Osteoblast (primary cell): ENCODE measurements at places on chromosomes 3 and 15. TPM values are rescaled to one million over a fixed set of nuclear protein-coding genes. Genes with fewer than 3 reads are reported as not detected.

GRCh38 chr3:126050050-126050392, 33.9 kb downstream of the SLC41A3 start:
- H3K4me3 ChIP-seq, result no peak overlapping the region
- no peaks in the 10 kb centered on the region for H3K27me3 ChIP-seq
- no peak overlapping the region for H3K27ac ChIP-seq
- H3K36me3 ChIP-seq, result no peaks in the 10 kb centered on the region
- DNase-seq, result peak; percentile 49
- no peaks in the 10 kb centered on the region for H3K4me1 ChIP-seq

Gene DZIP3
- total RNA-seq, result 12.3 and 12.4 TPM in 2 replicates

DNA sequence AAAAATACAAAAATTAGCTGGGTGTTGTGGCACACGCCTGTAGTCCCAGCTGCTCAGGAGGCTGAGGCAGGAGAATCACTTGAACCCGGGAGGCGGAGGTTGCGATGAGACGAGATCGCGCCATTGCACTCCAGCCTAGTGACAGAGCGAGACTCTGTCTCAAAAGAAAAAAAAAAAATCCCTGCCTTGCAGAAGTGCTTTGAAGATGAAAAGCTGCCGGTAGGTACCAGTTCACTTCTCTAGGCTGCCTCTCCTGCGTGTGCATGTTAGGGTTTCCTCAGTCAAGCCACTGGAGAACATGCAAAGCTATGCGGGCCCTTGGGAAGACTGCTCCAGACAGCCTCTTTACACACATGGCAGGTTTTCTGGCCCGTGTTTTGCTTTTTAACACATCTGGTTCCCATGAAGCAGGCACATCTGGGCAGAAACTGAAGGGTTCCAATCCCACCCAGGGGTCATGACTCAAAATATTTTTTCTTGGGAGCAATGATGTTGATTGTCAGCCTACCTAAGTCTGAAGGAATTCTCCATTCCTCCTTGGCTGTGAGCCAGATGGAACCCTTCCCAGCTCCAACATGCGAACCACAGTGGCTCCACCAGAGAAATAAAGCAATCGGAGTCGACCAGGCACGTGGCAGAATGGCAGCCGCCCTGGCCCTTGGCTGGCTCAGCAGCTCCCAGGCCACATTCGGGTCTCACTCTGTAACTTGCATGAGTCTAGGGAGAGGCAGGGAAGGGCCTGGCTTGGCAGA, 29.6 kb downstream of the MGLL start:
- DNase-seq, result peak; percentile 92
- H3K27me3 ChIP-seq, result no peaks in the 10 kb centered on the region
- no peaks in the 10 kb centered on the region for H3K36me3 ChIP-seq
- no peak overlapping the region for H3K4me3 ChIP-seq

Gene CKMT1B
- not detected in 2 replicates for total RNA-seq

GRCh38 chr3:197256836-197257444, 41.5 kb downstream of the DLG1 start:
- peak overlapping the region; percentile 34 for H3K27ac ChIP-seq
- H3K4me3 ChIP-seq, result no peak overlapping the region
- peaks cover 11% of the 10 kb centered on the region for H3K4me1 ChIP-seq
- no peaks in the 10 kb centered on the region for H3K27me3 ChIP-seq

GRCh38 chr3:263393-263792, 66.8 kb downstream of the CHL1 start:
- H3K27me3 ChIP-seq, result no peaks in the 10 kb centered on the region
- no peak overlapping the region for H3K4me3 ChIP-seq
- no peaks in the 10 kb centered on the region for H3K36me3 ChIP-seq
- no peaks in the 10 kb centered on the region for H3K4me1 ChIP-seq

GRCh38 chr3:182671541-182671940, 121.8 kb upstream of the ATP11B start:
- H3K4me1 ChIP-seq, result no peaks in the 10 kb centered on the region
- H3K27me3 ChIP-seq, result no peaks in the 10 kb centered on the region
- DNase-seq, result no peak
- no peak overlapping the region for H3K4me3 ChIP-seq

DNA sequence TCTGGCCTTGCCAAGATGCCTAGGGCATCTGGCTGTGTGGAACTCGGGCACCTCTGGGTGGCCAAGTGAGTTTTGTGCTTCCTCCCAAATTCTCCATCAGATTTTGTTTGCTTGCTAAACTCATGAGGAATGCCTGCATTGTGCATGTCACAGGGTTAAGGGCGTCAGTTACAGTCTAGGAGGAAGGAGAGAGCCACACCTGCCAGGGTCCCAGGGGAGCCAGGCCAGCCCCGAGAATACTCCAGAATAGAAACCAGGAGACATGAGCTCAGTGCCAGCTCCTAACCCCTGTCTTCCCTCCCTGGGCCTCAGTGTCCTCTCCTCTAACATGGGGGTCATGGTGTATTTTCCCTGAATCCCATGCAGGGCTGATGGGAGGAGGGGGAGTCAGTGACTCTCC, 22.0 kb upstream of the SKOR1 start:
- no peaks in the 10 kb centered on the region for H3K4me1 ChIP-seq
- no peaks in the 10 kb centered on the region for H3K36me3 ChIP-seq
- no peak overlapping the region for H3K4me3 ChIP-seq
- H3K27me3 ChIP-seq, result no peaks in the 10 kb centered on the region
- H3K27ac ChIP-seq, result no peak overlapping the region

Gene FOXL2NB
- 0.36 TPM in 1 of 2 replicates, not detected in the other for total RNA-seq

DNA sequence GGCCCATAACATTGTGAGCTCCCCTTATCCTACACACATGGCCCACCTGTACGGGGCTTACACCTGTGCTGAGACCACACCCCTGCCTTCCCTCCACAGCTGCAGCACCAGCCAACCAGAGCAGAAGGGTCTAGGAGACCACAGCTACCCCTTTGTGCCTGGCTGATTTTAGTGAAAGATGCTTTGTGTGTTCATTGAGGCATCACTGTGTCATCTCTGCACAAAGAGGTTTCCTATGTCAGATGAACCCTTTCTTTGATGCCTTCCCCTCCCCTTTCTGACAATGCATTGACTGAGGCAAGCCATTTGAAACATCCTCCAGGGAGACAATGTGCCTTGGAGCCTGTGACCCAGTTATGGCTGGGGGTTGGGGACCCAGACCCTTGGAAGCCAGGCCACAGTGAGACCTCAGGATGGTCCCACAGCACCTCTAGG, 54.9 kb upstream of the SLC7A14 start:
- no peaks in the 10 kb centered on the region for H3K4me1 ChIP-seq
- H3K27ac ChIP-seq, result no peak overlapping the region
- no peaks in the 10 kb centered on the region for H3K36me3 ChIP-seq
- H3K27me3 ChIP-seq, result no peaks in the 10 kb centered on the region

GRCh38 chr15:79689030-79689429, 207.8 kb downstream of the MTHFS start:
- H3K4me3 ChIP-seq, result no peak overlapping the region
- H3K27me3 ChIP-seq, result no peaks in the 10 kb centered on the region
- no peak overlapping the region for H3K27ac ChIP-seq
- no peaks in the 10 kb centered on the region for H3K4me1 ChIP-seq
- H3K36me3 ChIP-seq, result no peaks in the 10 kb centered on the region

- H3K4me3 ChIP-seq, result no peak overlapping the region
- H3K4me1 ChIP-seq, result peaks cover 62% of the 10 kb centered on the region
- peak overlapping the region; percentile 95 for H3K27ac ChIP-seq
- H3K36me3 ChIP-seq, result peaks cover 5% of the 10 kb centered on the region
- no peak for DNase-seq
Measured at GRCh38 chr15:59304034-59304795, 68.5 kb downstream of the MYO1E start.

Gene CFAP100
- total RNA-seq, result not detected in 2 replicates

Gene ZNF860
- 0.59 and 0.72 TPM in 2 replicates for total RNA-seq

Gene PLCH1
- under 0.01 and 0.36 TPM in 2 replicates for total RNA-seq

GRCh38 chr15:38810686-38811085, 246.1 kb upstream of the RASGRP1 start:
- no peaks in the 10 kb centered on the region for H3K27me3 ChIP-seq
- no peak overlapping the region for H3K4me3 ChIP-seq
- no peak for DNase-seq
- H3K27ac ChIP-seq, result no peak overlapping the region

- no peaks in the 10 kb centered on the region for H3K36me3 ChIP-seq
- H3K4me3 ChIP-seq, result no peak overlapping the region
- DNase-seq, result no peak
Measured at GRCh38 chr15:39205081-39205480, 375.8 kb upstream of the THBS1 start.

Gene LNP1
- total RNA-seq, result 2.9 and 3.2 TPM in 2 replicates

Gene SEC11A
- 200 and 202 TPM in 2 replicates for total RNA-seq

- H3K4me3 ChIP-seq, result no peak overlapping the region
- H3K4me1 ChIP-seq, result peaks cover 14% of the 10 kb centered on the region
- DNase-seq, result no peak
- no peak overlapping the region for H3K27ac ChIP-seq
- no peaks in the 10 kb centered on the region for H3K27me3 ChIP-seq
Measured at GRCh38 chr3:56975567-56975966, 84.9 kb upstream of the SPATA12 start.

- DNase-seq, result no peak
- H3K27me3 ChIP-seq, result no peaks in the 10 kb centered on the region
- H3K36me3 ChIP-seq, result no peaks in the 10 kb centered on the region
- H3K27ac ChIP-seq, result no peak overlapping the region
- no peak overlapping the region for H3K4me3 ChIP-seq
Measured at GRCh38 chr3:127796831-127797150, 25.5 kb downstream of the MGLL start.

- no peak overlapping the region for H3K4me3 ChIP-seq
- H3K4me1 ChIP-seq, result no peaks in the 10 kb centered on the region
- H3K36me3 ChIP-seq, result no peaks in the 10 kb centered on the region
- no peak overlapping the region for H3K27ac ChIP-seq
Measured at GRCh38 chr15:61173899-61174689, 55.0 kb downstream of the RORA start.

DNA sequence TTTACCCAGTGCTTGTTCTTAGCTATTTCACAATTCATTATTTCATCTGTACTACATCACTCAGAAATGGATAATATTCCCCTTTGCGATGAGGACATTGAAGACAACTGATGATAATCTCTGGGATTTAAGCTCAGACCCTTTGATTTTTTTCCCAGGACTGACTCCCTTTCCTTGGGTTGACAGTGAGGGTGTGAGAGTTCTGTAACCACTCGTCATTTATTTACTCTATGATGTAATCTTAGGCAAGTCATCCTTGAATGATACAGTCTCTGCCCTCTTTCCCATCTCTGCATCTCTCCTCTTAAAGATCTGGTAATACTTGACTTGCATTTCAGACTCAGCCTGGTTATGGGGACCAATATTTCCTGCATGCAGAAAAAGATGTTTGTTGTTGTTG, 1041.7 kb downstream of the AGBL1 start:
- H3K27me3 ChIP-seq, result no peaks in the 10 kb centered on the region
- no peak for DNase-seq
- H3K27ac ChIP-seq, result no peak overlapping the region
- H3K4me1 ChIP-seq, result no peaks in the 10 kb centered on the region
- no peak overlapping the region for H3K4me3 ChIP-seq

DNA sequence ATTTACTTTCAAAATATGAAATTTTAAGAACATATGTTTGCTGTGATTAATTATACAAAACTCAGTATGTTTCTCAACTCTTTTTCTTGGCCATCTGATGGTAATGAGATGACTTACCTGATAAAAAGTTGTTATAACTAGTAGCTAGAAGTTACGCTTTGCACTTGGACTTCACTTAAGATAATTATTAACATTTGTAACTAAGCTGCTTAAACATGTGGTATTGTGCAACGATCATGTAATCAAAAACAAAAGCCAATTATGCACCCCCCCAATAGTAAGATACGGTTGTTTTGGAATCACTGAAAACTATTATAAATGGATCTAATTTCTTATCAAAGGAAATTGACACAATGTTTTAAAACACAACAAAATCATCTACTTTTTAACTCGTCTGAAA, 342.9 kb downstream of the CNTN3 start:
- no peaks in the 10 kb centered on the region for H3K36me3 ChIP-seq
- H3K4me1 ChIP-seq, result no peaks in the 10 kb centered on the region
- no peak overlapping the region for H3K27ac ChIP-seq
- no peak for DNase-seq

Gene GRIP2
- total RNA-seq, result under 0.01 and 1.4 TPM in 2 replicates

GRCh38 chr15:100516643-100517512, 11.9 kb downstream of the CERS3 start:
- H3K4me3 ChIP-seq, result no peak overlapping the region
- no peaks in the 10 kb centered on the region for H3K4me1 ChIP-seq
- H3K36me3 ChIP-seq, result no peaks in the 10 kb centered on the region
- DNase-seq, result peak; percentile 57

Gene DUOXA1
- total RNA-seq, result 0.29 and 0.36 TPM in 2 replicates

DNA sequence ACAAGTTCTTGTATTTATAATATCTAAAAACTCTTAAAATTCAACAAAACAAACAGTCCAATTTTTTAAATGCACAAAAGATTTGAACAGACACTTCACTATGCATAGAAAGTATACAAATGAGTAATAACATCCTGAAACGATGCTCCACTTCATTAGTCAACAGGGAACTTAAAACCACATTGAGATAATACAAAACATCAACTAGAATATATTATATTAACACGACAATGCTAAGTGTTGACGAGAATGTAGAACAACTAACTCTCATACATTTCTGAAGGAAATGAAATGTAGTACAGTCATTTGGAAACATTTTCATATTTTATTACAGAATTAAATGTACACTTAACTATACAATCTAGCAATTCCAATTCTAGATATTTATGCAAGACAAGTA, 93.4 kb downstream of the IGSF11 start:
- no peaks in the 10 kb centered on the region for H3K27me3 ChIP-seq
- H3K4me3 ChIP-seq, result no peak overlapping the region
- H3K27ac ChIP-seq, result no peak overlapping the region
- no peak for DNase-seq

- DNase-seq, result peak; percentile 67
- H3K27ac ChIP-seq, result peak overlapping the region; percentile 3
- peaks cover 40% of the 10 kb centered on the region for H3K36me3 ChIP-seq
- no peaks in the 10 kb centered on the region for H3K4me1 ChIP-seq
- no peaks in the 10 kb centered on the region for H3K27me3 ChIP-seq
- no peak overlapping the region for H3K4me3 ChIP-seq
Measured at GRCh38 chr15:101024073-101024695, 105.0 kb downstream of the LRRK1 start.

GRCh38 chr15:82802497-82802896, 3.4 kb downstream of the FSD2 start:
- H3K27me3 ChIP-seq, result peaks cover 9% of the 10 kb centered on the region
- H3K27ac ChIP-seq, result no peak overlapping the region
- no peaks in the 10 kb centered on the region for H3K4me1 ChIP-seq
- no peak overlapping the region for H3K4me3 ChIP-seq
- H3K36me3 ChIP-seq, result no peaks in the 10 kb centered on the region
- DNase-seq, result no peak

GRCh38 chr3:140135461-140135860, 200.5 kb downstream of the CLSTN2 start:
- H3K4me1 ChIP-seq, result no peaks in the 10 kb centered on the region
- DNase-seq, result no peak
- H3K4me3 ChIP-seq, result no peak overlapping the region
- no peak overlapping the region for H3K27ac ChIP-seq
- no peaks in the 10 kb centered on the region for H3K36me3 ChIP-seq
- peaks cover 3% of the 10 kb centered on the region for H3K27me3 ChIP-seq

DNA sequence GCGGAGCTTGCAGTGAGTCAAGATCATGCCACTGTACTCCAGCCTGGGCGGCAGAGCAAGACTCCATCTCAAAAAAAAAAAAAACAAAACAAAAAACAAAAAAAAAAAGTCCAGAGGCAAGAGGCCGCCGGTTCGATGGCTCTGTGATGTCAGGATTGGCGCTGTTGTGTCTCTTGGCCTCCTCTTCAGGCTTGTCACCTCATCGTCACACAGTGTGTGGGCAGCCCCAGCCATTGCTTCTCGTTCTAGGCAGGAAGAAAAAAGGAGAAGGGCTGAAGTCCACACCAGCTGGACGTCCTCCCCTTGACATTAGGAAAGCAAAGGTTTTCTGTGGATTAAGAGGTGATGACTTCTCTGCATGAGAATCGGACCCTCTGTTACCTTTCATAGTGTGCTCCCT, 191.1 kb downstream of the NSMCE3 start:
- no peak for DNase-seq
- H3K27ac ChIP-seq, result no peak overlapping the region
- H3K36me3 ChIP-seq, result no peaks in the 10 kb centered on the region

Gene C3orf62
- 1.8 and 3.6 TPM in 2 replicates for total RNA-seq

Gene C3orf20
- under 0.01 and 0.29 TPM in 2 replicates for total RNA-seq
